ENCODE measurements at places on chromosomes 7 and 10.

DNA sequence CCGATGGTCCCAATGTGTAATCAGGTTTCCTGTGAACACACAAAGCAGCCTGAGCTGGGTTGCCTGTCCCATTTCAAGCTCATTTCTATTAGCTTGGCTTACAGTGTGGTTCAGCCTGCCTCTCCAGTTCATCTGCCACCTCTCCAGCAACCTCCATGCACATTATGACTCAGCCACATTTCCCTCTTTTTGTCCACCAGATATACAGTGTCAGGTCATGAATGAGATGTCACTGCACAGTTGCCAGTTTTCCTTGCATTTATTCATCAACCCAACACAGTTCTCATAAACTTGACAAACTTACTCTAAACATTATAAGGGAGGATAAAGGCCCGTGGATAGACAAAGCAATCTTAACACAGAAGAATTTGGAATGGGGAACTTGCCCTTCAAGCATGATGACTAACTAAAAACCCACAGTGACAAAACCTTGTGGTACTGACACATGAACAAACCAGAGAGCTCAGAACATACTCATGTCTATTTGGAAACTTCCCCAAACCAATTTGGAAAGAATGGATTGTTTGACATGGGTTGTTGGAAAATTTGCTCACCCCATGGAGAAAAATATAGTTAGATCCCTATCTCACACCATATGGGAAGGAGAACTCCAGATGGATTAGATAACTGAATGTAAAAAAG is 2.5 kb upstream of the CFAP58 start:
- peak; percentile 77 for DNase-seq

DNA sequence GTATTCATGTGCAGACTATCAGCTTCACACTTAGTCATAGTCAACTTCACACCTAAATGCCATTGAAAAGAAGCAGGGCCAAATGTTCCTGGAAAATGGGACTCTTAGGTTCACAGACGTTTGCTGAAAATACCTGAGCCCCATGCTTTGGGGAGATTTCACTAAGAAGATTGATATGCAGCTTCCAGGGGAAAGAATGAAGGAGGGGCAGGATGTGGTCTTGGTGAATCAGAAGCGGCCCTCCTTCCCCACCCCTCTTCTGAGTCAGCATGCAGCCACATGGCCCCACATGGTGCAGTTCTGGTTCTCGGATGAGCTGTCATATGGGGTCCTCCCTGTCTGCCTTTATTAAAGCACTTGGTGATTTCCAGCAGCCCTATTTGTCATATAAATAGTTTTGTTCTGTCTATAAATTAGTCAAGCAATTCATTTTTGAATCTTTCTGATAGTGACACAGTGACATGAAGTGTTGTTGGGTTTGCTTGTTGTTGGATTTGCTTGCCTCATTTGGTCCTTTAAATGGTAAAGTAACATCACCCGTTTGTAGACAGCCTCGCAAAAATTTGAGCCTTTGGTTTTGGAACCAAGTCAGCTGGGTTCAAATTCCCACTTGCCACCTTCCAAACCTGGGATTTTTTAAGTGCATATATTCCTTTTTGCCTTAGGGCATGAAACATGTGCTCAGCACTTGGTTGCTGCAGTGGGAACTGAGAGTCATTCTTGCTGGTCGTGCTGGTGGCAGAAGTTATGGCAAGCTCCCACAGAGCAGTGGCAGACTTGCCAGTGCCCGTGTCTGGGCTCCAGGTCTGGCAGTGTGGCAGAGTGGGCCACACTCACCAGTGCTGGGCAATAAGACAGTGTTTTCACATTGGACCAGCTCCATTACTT is 68.1 kb upstream of the CDK6 start:
- peak; percentile 97 for DNase-seq

DNA sequence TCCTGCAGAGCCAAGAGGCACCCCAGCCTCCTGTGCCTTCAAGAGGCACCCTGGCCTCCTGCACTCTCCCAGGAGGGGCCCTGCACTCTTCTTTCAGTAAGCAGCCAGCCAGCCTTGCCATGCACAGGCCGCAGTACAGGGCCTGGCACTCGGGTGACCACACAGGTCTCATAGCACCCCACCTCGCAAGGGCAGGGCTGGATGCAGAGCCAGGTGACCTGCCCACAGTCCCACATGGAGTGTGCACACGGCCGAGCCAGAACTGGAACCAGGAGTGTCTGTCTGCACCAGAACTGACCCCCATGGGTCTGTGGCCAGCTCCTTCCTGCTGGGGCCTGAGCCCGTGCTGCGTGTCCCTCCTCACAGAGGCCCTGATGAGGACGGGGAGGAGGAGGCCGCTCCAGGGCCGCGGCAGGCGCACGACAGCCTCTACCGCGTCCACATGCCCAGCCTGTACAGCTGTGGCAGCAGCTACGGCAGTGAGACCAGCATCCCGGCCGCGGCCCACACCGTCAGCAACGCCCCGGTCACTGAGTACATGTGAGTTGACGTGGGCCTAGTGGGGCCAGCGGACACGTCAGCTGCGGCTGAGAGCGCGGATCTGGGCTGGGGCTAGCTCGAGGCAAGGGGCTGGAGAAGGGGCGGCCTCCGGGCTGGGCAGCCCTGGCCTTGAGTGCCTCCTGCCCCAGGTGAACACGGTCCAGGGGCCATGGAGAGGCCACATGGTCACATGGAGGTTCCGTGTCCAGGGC is 26.3 kb downstream of the TTYH3 start:
- no peak for DNase-seq

DNA sequence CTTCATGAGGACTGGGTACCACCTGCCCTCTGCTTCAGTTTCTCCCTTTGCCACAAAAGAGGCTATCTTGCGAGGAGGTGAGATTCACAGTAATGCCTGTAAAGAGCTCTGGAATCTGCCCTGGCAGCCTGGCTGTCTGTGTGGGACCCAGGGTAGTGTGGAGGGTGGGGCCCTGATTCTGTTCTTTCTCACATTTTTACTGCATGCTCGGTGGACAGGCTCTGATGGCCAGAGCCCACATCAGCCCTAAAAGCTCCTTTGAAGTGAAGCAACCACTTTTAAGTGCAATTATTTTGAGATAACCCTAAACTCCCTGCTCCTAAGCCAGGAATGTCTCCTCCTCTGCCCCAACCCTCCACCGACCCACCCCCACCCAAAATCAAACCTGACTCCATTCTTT is 92.1 kb upstream of the PODXL start:
- no peak for DNase-seq
